NCI-H82 (cell line): ENCODE measurements at places on chromosomes 11 and 22.

DNA sequence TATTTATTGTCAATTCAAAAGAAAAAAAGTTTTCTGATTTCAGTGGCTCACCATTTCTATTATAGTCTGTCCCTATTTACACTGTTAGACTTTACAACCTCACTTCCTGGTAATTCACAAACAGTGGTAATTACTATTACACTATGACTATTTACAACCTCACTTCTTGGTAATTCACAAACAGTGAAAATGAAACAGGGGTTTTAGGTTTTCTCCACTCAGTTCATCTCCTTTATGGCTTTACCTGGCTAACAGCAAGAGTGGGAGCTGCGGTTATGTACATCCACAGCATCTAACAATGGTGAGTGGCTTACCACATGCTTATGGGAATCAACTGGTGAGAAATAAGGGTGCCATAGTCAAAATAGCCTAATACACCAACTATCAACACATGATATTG, 166.4 kb downstream of the CASP12 start:
- DNase-seq, result no peak

- no peak for DNase-seq
Observed at GRCh38 chr11:2752204-2752770, 52.5 kb upstream of the KCNQ1OT1 start.

DNA sequence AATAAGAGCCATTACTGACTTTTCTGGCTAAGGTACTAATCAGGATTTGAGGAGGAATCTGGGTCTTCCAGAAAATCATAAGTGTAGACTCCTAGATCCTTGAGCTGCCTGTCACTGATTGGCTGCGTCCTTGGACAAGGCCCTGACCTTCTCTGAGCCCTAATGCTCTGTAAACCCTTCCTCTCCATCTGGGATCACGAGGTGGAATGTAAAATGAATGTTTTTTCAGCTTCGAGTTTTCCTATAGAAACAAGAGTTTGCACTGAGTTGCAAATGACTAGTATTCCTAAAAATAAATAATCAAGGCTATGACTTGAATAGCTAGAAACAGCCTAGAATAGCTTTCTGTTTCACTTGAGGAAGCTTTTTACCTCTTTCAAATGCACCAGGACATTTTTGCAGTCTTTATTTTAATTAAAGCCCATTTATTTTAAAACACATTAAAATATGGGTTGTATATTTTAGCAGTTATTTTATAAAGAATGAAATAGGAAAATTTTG, 1.1 kb upstream of the DIXDC1 start:
- peak; percentile 64 for DNase-seq

GRCh38 chr11:111120696-111121302, 124.7 kb upstream of the POU2AF2 start:
- DNase-seq, result no peak

DNA sequence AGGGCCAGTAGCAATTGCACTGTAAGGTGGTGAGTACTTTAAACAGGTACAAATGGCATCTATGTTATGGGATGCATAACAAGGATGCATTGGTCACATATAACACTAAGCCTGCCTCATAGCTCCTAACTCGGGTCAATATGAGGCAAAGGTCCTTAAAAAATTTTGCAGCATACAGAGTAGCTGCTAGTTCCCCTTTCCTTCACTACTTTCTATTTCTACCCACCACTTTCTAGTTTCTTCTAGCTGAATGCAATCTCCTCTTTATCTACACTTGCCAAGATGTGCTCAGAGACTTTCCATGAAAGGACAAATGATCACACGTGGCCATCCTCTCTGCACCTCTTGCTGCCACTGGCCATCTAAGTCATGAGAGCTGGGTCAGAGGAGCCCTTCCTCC, 9.8 kb downstream of the OR51F2 start:
- DNase-seq, result no peak
